Astrocyte of the hippocampus (primary cell): ENCODE measurements at places on chromosomes 1 and 21.
A peak's percentile ranks its signal among the peaks of the same experiment; 100 is the strongest.

GRCh38 chr1:49225464-49225863, 448.8 kb upstream of the BEND5 start:
- DNase-seq = no peak

GRCh38 chr1:54716299-54717047, 812 bp downstream of the TTC4 start:
- peak; percentile 47 for DNase-seq

DNA sequence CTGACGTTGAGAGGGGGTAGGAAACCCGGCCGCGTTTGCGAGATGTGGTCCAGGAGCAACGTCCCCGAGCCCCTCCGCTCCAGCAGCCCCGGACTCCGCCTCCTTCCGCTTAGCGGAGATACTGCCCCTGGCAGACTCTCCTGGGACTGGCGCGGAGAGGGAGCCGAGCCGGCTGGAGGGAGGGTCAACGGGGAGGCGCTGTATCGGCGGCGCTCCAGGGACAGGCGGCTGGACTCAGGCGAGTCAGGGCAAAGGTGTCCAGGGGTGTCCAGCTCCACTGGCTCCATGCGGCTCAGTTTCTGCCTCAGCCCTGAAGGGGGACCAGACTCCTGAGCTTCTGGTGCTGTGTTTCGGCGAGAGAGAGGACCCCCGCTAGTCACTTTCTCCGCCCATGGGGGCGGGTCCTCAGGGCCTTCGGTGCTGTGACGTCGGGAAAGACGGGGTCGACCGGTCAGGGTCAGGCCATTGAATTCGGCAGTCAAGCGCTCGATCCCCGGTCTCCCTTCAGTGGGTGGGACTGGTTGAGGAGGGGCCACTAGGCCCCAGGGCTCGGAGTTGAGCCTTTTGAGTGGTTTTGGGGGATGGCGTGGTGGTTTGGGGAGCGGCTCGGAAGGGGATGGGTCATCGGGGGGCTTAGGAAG, 2.8 kb upstream of the LIX1L start:
- peak; percentile 84 for DNase-seq

DNA sequence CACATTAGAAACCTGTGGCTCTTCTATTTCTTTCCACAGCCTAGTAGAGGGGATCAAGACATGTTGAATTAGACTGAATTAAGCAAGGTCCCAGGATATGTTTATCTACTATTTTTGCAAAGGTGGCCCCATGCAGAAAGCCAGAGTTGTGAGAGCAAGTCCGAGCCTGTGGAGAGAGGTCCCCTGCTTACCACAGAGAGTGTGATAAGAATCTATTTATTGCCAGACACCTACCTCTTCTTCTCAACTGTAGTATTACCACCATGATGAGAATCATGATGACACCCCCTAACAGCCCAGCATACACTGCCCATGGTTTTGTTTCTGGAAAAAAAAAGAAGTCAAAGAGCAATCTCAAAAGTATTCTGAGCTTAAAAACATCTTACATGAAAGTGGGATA, 23.0 kb downstream of the SLAMF1 start:
- no peak for DNase-seq

DNA sequence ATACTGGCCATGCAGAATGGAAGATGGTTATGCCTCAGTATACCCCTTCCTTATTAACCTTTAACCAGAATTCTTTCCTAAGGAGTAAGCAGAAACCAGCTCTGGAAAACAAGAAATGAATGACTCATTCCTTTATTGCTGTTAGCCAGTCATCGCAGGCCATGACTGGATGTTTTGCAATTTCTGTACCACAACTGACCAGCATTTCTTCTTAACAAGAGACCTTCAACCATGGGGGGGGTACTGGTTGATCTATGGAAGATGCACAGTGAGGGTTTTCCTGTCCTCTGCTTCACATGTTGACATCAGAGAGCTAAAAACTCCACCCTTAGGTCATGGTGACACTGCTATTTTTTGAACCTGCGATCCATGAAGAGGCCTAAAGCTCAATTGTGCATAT, 28.0 kb upstream of the RNF2 start:
- peak; percentile 84 for DNase-seq
